ENCODE measurements at places on chromosomes 7 and 10.

- no peak for DNase-seq
Observed at GRCh38 chr10:112040696-112041095, 142.9 kb downstream of the GPAM start.

GRCh38 chr10:51705774-51706173 lies 6.4 kb upstream of the CSTF2T start:
- DNase-seq: no peak

GRCh38 chr7:77859343-77859742 lies 60.8 kb downstream of the PHTF2 start:
- no peak for DNase-seq

DNA sequence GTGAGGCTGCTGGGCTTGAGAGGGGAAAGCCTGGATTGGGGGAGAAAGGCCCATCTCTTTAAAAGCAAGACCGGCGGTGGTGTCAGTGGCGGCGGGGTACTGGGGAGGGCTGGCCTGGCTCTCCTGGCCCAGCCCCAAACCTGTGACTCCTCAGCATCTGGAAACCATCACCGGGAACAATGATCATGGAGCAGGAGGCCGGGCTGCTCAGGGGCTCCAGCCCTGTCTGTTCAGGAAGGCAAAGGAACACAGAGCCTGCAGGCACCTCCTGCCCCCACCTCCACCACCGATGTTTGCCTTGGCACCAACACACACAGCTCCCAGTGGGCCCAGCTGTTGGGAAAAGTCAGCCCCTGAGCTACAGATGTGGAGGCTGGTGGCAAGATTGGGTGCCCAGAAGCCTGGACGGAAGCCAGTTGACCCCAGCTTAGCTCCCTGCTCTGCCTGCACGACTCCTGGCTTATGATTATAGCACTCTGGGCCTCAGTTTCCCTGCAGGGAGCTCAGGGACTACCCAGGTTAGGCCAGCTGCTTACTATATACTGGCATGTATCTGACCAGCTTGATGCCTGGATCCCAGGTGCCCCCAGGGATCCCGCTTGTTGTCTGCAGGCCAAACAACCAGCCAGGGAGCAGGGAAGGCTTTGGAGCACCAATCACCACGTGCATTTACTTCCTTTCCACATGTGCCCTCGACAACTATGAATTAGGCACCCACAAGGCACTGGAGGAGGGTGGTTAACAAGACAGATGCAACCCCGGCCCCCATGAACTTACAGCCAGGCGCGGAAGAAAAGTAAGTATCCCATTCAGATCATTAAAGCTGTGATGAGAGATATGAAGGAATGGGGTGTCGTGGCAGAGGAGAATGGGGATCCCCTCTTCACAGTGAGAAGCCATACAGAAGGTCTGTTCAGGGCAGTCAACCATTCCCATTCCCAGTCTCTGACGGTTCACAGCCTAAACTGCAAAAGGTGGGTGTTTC lies 37.3 kb downstream of the ZCCHC24 start:
- no peak for DNase-seq

DNA sequence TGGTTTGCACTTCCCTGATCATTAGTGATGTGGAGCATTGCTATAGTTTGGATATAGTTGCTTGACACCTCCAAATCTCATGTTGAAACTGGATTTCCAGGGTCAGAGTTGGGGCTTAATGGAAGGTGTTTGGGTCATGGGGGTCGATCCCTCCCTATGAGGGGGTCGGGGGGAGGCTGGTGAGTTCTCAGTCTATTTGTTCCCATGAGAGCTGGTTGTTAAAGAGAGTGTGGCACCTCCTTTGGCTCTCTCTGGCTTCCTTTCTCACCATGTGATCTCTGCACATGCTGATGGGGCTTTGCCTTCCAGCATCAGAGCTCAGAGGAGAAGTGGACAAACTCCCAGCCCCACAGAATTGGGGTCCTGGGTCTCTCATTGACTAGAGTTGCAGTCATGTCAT lies 36.8 kb upstream of the BAMBI start:
- no peak for DNase-seq

GRCh38 chr7:73966062-73966940 lies 61.7 kb upstream of the ELN start:
- no peak for DNase-seq

DNA sequence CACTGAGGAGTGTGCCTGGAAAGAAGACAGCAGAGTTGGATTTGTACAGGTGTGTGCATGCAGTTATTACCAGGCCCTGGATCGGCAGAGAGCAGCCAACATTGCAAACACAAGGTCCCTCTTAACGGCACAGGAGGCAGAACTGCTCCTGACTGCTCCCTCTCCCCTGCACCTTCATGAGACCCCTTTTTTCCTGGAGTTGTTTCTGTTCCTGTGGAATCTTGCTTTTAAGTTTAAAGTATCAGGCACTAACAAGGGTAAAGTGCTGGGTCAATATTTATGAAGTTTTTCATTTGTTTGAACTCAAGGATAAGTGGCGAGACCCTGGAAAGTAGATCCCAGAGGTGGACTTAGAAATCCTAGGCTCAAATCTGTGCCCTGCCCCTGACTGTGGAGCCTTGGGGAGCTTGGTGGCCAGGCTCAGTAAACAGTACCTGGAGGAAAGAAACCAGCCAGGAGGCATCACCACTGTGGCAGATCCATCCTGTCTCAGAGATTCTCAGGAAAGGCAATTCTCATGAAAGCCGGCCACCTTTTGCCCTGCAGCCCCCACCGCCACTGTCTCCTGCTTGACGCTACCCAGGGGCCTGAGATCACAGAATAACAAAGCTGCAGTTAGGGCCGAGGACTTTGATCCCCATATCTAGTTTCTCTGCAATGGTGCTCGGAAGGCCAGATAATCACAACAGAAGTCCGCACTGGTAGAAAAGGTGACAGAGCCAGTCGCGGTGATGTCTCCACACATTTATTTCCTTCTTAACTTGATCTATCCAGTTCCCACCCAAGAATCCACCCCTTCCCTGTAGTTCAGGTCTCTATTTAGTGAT lies 36.7 kb downstream of the DDC start:
- DNase-seq: no peak

DNA sequence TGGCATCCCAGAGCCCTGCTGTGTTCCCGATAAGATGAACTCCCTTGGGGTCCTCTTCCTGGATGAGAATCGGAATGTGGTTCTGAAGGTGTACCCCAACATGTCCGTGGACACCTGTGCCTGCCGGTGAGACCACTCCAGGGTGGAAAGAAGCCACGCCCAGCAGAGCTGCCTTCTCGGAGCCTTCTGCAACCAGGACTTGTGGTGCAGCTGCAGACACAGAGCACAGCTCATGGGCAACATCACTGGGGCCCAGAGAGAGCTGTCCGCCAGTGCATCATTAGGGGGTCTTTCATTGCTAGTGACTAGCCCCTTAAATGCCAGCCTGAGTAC lies 9.6 kb upstream of the GDF2 start:
- DNase-seq: no peak

DNA sequence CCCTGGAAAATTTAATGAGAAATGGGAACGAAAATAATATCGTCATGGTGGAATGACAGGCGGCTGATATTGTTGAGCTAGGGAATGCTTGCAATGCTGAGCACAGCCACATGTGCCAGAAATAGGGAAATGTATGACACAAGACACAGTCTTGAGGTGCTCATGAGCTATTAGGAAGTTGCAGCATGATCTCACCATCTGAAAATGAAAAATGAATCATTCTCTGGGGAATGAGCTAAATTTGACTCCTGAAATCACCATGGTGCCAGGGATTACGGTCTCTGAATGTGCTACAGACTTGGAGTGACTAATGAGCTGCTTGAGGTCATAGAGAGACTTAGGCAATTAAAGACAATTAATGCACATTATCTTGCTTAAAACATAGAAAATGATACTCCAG lies 845.0 kb downstream of the CNTNAP2 start:
- DNase-seq: no peak

- DNase-seq: no peak
Observed at GRCh38 chr7:55515569-55516279, 56.6 kb downstream of the VOPP1 start.

- DNase-seq: peak; percentile 37
Observed at GRCh38 chr7:72493850-72494661, 81.9 kb upstream of the CALN1 start.

GRCh38 chr7:115840702-115841101 lies 189.9 kb downstream of the TFEC start:
- DNase-seq: no peak

- DNase-seq: no peak
Observed at GRCh38 chr10:62805231-62806099, 945 bp downstream of the ADO start.

- peak; percentile 19 for DNase-seq
Observed at GRCh38 chr10:24503461-24504320, 220.0 kb downstream of the ARHGAP21 start.

DNA sequence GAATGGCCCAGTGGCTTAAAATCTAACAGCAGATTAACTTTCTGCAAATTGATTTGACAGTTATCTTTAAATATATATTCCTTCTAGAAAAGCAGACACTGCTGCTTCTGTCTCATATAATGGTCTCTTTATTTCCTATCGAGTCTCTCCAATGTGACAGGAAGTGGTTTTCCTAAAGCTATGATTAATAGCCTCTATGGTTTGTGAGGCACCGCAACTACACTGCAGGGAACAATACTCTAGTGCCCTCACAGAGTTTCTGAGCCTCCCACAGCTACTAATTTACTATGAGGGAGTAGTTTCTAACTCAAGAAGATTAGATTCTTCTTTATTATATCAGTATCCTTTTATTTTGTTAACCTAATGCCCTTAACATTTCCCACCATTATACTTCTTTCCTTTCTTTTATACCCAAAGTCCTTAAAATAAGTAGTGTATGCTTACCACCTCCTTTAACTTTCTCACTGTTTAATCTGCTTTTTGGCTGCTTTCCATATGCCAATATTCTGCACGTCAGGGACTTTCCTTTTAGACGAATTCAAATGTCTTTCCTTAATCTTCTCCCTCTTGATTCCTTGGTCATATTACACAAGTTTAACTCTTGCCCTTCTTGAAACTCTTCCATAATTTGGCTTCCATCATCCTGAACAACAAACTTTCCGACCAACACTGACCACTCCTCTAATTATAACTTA lies 23.8 kb upstream of the AHR start:
- peak; percentile 13 for DNase-seq

DNA sequence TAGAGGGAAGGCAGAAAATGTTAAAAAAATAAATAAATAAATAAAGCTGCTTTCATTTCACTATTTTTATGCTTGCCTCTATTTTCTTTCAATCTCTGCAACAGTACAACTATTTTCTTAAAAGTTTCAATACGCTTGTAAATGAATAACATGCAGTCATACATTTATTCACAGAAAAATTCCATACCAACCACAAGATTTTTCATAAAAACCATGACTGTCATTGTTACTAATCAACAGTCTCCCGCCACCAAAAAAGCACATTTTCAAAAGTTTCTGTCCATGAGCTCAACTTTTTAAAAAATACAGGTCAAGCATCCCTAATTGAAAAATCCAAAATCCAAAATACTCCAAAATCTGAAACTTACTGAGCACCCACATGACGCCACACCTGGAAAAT lies 5.3 kb downstream of the PARD3 start:
- DNase-seq: no peak

- DNase-seq: peak; percentile 34
Observed at GRCh38 chr10:42933448-42934340, 143.2 kb upstream of the RET start.

- no peak for DNase-seq
Observed at GRCh38 chr10:119830851-119831250, 41.8 kb downstream of the MCMBP start.

GRCh38 chr10:29377333-29377961 lies 88.6 kb downstream of the LYZL1 start:
- peak; percentile 33 for DNase-seq

- no peak for DNase-seq
Observed at GRCh38 chr10:131198401-131198800, 113.1 kb downstream of the TCERG1L start.

GRCh38 chr7:29078311-29079260 lies 67.8 kb downstream of the CPVL start:
- no peak for DNase-seq

- no peak for DNase-seq
Observed at GRCh38 chr7:119925581-119926289, 347.2 kb upstream of the KCND2 start.

DNA sequence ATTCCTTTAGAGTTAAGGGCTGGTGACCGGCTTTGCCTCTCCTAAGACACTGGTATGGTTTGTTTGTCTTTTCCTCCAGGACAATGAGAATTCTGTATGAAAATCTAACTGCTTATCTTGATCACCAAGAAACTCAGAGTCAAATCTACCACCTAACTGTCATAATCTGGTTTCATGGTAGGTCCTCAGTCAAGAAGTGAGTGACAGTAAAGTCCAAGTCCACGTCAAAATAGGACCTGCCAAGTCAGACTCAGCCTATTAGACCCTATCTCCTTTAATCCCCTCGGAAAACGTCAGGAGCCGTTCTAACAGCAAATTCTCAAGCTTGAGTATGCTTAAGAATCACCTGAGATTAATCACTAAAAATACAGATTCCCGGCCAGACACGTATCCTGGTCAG lies 37.4 kb downstream of the C7orf33 start:
- no peak for DNase-seq

DNA sequence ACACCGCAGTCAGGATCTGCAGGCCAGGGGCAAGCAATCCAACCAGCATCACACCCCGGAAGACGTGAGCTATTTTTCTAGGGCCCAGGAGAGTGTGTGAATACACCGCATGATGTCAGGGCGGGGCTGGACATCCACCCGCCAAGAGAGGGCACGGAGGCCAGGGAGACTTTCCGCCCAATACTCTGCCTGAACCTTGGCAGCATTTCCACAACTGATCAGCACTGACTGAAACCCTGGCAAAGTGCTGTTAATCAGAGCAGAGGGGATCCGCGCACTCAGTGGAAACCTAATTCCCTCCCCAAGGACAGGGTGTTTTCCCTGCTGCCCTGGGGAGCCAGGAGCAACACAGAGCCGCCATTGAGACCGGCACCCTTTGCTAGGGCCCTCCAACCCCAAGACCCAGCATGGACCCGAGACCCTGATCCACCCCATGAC lies 8.2 kb downstream of the MAD1L1 start:
- DNase-seq: no peak

- DNase-seq: no peak
Observed at GRCh38 chr10:15741581-15741980, 21.9 kb upstream of the ITGA8 start.

GRCh38 chr10:110857265-110858171 lies 14.2 kb upstream of the PDCD4 start:
- no peak for DNase-seq

All from CD4-positive, alpha-beta T cell treated with Interleukin-10 for 1 hour (primary cell).